ENCODE measurements at places on chromosomes 2 and 18. TPM values are rescaled to one million over a fixed set of nuclear protein-coding genes. Genes with fewer than 3 reads are reported as not detected.

GRCh38 chr2:125837128-125837527 lies 818.8 kb upstream of the GYPC start:
- no peaks in the 10 kb centered on the region for H3K36me3 ChIP-seq
- H3K27ac ChIP-seq: no peak overlapping the region
- no peaks in the 10 kb centered on the region for H3K27me3 ChIP-seq

DNA sequence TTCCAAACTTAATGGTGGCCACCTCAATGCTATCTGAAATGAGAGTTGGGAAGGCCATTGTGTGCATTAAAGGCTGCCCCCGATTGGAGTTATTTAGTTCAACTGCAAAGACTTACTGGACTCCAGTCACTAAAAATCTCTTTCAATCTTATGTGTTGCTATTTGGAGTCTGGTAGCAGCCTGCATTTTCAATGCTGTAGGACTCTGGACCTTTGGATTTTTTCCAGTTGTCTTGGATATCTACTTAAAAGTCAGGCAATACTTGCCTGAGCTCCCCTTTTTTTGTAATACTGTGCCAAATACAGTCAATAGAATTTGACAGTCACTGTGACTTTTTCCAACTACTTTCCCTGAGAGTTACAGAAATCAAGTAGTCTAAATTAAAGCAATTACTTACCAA lies 281.9 kb downstream of the TRIB2 start:
- H3K4me1 ChIP-seq: peaks cover 5% of the 10 kb centered on the region
- H3K27ac ChIP-seq: no peak overlapping the region
- no peaks in the 10 kb centered on the region for H3K36me3 ChIP-seq
- no peak overlapping the region for H3K4me3 ChIP-seq
- no peaks in the 10 kb centered on the region for H3K27me3 ChIP-seq

- no peaks in the 10 kb centered on the region for H3K4me1 ChIP-seq
- H3K36me3 ChIP-seq: peaks cover 6% of the 10 kb centered on the region
Measured at GRCh38 chr2:96951125-96951654, 35.2 kb downstream of the FAM178B start.

- H3K36me3 ChIP-seq: peaks cover 41% of the 10 kb centered on the region
- H3K27me3 ChIP-seq: no peaks in the 10 kb centered on the region
- peak; percentile 46 for DNase-seq
- peak overlapping the region; percentile 39 for H3K4me3 ChIP-seq
- peak overlapping the region; percentile 62 for H3K27ac ChIP-seq
Measured at GRCh38 chr2:11753452-11753885, 7.0 kb downstream of the LPIN1 start.

DNA sequence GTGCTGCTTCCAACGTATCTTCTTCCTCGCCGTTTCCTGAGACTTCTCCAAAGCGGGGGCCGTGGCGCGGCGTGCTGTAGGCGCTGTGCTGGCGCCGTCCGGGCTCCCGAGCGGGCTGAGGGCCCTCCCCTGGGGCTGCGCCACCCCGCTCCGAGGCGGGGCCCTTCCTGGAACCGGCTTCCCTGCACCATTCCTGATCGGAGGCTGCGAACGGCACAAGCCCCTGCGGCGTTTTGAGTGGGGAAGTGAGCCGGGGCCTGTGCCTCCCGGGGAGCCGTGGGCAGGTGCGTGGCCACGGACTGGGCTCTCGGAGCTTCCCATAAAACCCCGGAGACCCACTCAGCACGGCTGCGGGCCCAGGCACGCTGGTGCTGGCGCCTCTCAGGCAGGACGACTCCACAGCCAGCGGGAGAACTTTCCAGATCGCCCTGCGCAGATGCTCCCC lies 74.7 kb downstream of the PSMG2 start:
- peaks cover 6% of the 10 kb centered on the region for H3K36me3 ChIP-seq
- no peak overlapping the region for H3K27ac ChIP-seq
- H3K27me3 ChIP-seq: no peaks in the 10 kb centered on the region
- H3K4me1 ChIP-seq: no peaks in the 10 kb centered on the region

DNA sequence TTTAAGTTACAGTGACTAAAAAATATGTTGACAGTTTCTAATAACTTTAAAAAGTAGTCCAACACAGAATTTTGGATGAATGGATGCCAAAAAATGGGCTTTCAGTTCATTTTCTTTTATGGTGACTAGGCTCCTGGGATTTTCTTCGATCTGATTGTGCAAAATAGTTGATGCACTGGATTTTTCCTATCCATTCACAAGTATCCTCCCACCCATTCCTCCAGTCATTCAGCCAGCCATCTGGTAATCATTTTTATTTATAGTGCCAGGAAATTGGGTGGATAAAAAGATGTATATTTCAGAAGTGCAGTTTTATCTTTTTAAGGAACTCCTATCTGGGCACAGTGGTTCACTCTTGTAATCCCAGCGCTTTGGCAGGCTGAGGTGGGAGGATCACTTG lies 175.1 kb downstream of the PTPRM start:
- no peak for DNase-seq
- H3K36me3 ChIP-seq: no peaks in the 10 kb centered on the region
- H3K27me3 ChIP-seq: no peaks in the 10 kb centered on the region
- H3K4me1 ChIP-seq: peaks cover 11% of the 10 kb centered on the region

DNA sequence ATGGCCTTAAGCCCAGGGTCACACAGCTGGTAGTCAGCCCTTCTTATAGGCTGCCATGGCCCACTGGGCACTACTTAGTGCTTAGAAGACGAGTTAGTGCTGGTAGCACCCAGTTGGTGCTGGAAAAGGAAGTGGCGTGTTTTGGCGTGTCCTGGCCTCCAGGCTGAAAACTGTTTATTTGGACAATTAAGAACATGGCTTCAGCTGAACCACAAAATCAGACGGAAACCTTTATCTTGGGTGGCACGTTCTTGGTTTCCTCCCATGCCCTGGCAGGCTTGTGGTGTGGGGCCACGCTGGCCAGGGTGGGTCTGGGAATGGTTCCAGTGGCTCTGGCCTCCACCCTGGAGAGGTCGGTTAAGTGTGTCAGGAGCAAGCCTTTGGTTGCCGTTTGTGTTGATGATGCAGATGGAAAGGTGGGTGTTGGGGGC lies 141.5 kb upstream of the HAAO start:
- H3K27me3 ChIP-seq: no peaks in the 10 kb centered on the region
- H3K27ac ChIP-seq: no peak overlapping the region
- no peak overlapping the region for H3K4me3 ChIP-seq
- H3K4me1 ChIP-seq: peaks cover 26% of the 10 kb centered on the region
- DNase-seq: no peak

- no peak overlapping the region for H3K27ac ChIP-seq
- no peak for DNase-seq
- H3K27me3 ChIP-seq: no peaks in the 10 kb centered on the region
Measured at GRCh38 chr2:121161272-121161671, 123.7 kb downstream of the TFCP2L1 start.

- H3K4me3 ChIP-seq: no peak overlapping the region
- DNase-seq: no peak
- peaks cover 1% of the 10 kb centered on the region for H3K4me1 ChIP-seq
- no peaks in the 10 kb centered on the region for H3K36me3 ChIP-seq
Measured at GRCh38 chr2:26701596-26701995, 9.1 kb downstream of the KCNK3 start.

- peaks cover 33% of the 10 kb centered on the region for H3K27me3 ChIP-seq
- H3K36me3 ChIP-seq: no peaks in the 10 kb centered on the region
- H3K4me1 ChIP-seq: peaks cover 5% of the 10 kb centered on the region
Measured at GRCh38 chr18:24538414-24539264, 78.2 kb downstream of the HRH4 start.

DNA sequence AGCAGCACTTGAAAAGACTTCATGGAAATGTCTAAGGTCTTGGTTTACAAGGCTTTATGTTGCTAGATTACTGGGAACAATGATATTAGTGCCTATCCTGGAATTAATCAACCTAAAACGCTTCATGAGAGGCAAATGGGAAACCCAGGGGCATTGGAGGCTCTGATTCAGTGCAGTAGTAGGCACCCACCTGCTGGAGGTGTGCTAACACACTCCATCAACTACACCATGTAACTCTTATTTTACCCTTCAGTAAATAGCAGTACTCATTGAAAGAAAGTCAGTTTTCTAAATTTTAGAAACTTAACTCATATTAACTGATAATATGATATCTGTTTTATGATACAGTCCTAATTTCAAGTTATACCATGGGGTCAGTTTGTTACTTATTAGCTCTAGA lies 17.4 kb upstream of the HNRNPA3 start:
- peaks cover 6% of the 10 kb centered on the region for H3K4me1 ChIP-seq
- DNase-seq: no peak
- no peaks in the 10 kb centered on the region for H3K36me3 ChIP-seq
- no peak overlapping the region for H3K4me3 ChIP-seq

Gene CD8B
- not detected for total RNA-seq

Gene SP140
- total RNA-seq: not detected

Gene EGR4
- 0.22 TPM for total RNA-seq

Gene HAAO
- not detected for total RNA-seq

Gene CCL20
- 18.0 TPM for total RNA-seq

Data from MCF 10A (cell line).